Effector CD8-positive, alpha-beta T cell (primary cell): ENCODE measurements at places on chromosomes 6 and 20.

DNA sequence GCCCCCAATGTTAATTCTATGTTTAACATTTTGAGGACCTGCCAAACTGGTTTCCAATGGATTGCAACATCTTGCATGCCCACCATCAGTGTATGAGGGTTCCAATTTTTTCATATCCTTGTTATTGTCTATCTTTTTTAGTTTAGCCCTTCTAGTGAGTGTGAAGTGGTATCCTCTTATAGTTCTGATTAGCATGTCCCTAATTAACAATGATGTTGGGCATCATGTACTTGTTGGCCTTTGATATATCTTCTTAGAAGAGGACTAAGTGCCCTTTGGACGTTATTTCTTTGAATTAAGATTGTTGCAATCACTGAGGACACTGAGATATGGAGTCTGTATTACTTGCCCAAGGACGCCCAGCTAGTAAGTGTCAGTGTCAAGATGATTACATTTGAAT is 22.3 kb downstream of the GCNT2 start:
- no peak for DNase-seq

DNA sequence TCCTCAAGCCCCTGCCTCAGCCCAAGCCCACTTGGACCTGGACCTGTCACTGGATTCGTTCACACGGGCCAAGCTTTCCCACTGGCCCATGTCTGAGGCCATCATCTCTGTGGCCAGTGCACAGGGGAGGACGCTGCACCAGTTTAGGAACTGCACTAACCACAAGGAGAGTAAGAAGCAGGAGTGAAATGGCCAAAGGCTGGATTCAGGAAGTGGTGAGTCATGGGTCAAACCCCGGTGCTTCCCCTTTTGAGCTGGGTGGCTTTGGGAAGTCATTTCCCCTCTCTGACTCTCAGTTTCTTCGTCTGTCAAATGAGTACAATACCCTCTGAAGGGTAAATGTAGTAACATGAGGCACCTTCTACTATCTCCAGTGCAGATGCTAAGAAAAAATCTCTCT is 87.9 kb downstream of the CD40 start:
- DNase-seq, result no peak

DNA sequence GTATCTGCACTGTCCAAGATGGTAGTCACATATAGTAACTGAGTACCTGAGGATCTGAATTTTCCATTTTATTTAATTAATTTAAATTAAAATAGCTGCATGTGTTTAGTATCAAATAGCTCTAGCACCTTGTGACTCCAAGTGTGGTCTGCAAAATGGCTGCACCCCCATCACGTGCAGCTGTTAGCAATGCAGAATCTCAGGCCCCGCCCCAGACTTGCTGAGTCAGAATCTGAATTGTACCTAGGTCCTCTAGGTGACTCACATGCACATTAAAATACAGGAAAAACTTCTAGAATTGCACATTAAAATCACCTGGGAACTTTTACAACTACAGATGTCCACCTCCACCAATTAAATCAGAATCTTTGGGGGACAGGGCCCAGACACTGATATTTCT is 19.2 kb upstream of the FAM83C start:
- DNase-seq, result no peak

DNA sequence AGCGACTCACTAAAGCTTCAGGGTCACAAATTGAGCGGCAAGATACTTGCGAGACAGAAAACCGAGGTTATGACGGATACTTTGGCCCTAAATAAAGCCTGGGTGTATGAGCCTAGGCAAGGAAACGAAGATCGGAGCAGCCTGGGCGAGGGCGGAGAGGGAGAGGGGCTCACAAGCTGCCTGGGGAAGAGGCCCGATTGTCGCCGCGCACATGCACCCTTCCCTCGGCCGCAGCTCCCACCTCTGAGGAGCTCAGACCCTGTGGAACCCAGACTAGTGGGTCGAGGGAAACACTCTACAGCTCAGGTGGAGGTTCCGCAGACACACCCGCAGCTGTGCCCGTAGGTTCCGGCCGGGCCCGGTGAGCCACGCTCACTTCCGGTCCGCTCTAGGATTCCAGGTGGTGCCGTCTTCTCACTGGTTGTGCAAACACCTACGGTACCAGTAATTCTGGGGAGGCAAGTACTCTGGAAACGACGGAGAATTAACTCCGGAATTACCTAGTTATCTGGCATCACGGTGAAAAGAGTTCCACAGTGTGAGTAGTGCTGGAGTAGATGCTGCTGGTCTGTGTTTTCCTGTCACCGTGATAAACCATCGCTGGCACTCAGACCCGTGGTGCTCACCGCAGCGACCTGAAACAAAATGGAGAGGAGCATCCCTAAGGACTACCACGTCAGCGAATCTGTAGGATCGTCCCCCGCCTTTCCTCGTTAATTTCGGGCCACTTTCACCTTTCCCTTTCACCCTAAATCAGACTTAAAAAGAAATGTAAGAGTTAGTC is 61.5 kb downstream of the GPX5 start:
- DNase-seq, result no peak

- no peak for DNase-seq
These were observed 88.8 kb downstream of the SASH1 start for GRCh38 chr6:148431413-148431812.
